ENCODE measurements at places on chromosomes 5 and 9.

- DNase-seq, result no peak
Measured at GRCh38 chr9:122053567-122054350, 39.3 kb downstream of the TTLL11 start.

GRCh38 chr5:96200641-96201040 is 232.4 kb downstream of the PCSK1 start:
- no peak for DNase-seq

- no peak for DNase-seq
Measured at GRCh38 chr5:169408171-169408570, 107.2 kb upstream of the SLIT3 start.

GRCh38 chr5:180103487-180104167 is 32.1 kb upstream of the RNF130 start:
- no peak for DNase-seq

GRCh38 chr5:32639943-32640342 is 54.6 kb downstream of the SUB1 start:
- DNase-seq, result no peak

GRCh38 chr5:14034963-14035362 is 90.5 kb upstream of the DNAH5 start:
- no peak for DNase-seq

All from AG08396 (cell line).